ENCODE measurements at places on chromosomes 12 and 14.

DNA sequence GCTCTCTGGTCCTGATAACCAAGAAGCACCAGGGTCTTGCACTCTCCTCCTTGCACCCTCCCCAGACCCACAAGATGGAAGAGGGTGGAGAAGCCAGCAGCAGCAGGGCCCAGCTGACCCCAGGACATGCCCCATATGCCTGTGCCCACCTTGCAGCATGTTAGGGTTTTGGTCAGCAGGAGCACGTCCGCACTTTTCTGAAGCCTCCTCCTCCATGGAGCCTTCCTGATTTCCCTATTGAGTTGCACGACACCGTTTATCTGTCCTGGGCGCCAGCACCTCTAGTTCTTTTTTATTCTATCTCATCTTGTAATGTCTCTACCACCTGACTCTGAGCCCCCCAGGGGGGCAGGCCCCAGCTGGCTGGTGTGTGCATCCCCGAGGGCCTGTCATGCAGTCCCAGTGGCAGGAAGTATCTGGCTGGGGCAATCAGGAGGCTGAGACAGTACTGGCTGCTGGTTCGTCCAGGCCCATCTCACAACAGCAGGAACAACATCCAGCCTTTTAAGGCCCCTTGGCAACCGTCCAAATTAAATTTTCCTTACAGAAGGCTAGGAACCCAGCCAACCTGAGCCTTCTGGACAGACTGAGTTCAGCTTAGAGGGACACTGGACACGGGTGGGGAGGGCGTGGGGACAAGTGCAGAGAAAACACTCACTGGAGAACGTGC, 39.6 kb downstream of the CCDC85C start:
- peak; percentile 78 for DNase-seq

DNA sequence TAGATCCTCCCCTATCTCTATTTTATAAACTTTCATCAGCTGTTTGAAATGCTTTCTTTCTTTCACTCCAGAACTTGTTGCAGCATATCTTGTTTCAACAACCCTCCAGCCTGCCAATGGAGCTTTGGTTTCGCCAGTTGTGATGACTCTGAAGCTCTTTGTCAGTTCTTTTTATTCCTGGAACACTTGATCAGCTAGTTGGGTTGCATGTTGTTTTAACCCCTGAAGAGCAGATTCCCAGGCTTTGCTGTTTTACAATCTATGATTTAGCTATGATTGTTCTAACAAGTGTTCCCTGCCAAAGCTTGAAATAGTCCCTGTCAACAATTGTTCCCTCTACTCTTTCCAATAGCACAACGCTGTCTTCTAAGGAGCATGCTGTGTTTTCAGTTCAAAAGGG, 50.6 kb upstream of the FUT8 start:
- peak; percentile 54 for DNase-seq

DNA sequence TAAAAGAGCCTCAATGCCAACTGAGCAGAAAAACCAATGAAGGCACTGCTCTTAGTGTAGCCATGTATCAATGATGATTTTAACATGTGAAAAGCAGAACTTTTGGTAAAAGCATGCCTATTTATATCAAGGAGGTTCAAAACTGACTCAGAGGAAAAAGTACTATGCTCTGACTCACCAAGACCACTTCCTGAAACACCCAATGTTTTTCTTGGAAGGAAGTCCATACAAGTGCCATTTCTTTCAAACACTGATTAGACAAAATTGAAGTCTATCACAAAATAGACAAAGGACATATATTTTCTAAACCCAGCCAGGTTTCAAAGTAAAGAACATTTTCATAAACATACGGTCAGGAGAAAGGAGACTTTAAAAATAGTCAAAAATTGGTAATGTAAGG, 88.6 kb downstream of the EPS8 start:
- no peak for DNase-seq

GRCh38 chr12:60021235-60021634, 425.4 kb downstream of the SLC16A7 start:
- no peak for DNase-seq

GRCh38 chr14:69327507-69327906, 67.5 kb downstream of the GALNT16 start:
- no peak for DNase-seq

DNA sequence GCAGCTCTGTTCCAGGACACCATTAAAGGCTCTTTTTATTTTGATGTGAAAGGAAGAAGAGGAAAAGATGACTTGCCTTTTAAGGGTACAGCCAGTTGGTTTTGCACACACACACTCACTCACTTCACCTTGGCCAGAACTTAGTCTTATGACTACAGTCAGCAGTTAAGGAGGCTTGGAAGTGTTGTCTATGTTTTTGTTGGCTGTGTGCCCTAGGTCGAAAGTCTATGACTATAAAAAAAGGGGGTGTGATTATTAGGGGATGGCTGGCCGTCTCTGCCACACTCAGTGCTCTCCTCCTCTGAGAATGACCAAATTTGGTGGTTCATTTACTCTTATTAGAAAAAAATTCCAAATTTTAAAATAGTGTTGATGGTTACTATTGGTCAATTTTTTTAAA, 139.5 kb upstream of the OTX2 start:
- no peak for DNase-seq
